ENCODE measurements at places on chromosomes 13 and 19.
A peak's percentile ranks its signal among the peaks of the same experiment; 100 is the strongest.

- peak; percentile 55 for DNase-seq
These were observed 997 bp upstream of the SAMD4B start for GRCh38 chr19:39341129-39341718.

GRCh38 chr13:51064753-51065152, 46.3 kb downstream of the C13orf42 start:
- no peak for DNase-seq

DNA sequence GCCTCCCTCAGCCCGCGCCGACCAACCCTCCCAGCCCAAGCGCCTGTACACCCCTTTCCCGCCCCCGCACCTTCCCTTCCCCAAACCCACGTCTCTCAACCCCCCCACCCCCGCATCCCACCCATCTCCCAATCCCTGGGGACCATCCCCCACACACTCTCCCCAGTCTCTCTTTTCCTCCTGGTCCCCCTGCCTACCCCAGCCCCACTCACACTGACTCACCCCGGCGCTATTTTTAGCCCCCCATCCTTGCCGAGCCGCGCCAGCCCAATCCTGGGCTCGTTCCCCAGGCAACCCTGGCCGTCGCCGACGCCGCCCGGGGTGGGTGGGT, 11.7 kb downstream of the CIC start:
- no peak for DNase-seq

- peak; percentile 44 for DNase-seq
These were observed 4.2 kb upstream of the DAND5 start for GRCh38 chr19:12965017-12965811.

- DNase-seq, result no peak
These were observed 41.2 kb downstream of the STARD13 start for GRCh38 chr13:33244210-33244906.

- no peak for DNase-seq
These were observed 140.0 kb downstream of the DACH1 start for GRCh38 chr13:71727042-71727441.

DNA sequence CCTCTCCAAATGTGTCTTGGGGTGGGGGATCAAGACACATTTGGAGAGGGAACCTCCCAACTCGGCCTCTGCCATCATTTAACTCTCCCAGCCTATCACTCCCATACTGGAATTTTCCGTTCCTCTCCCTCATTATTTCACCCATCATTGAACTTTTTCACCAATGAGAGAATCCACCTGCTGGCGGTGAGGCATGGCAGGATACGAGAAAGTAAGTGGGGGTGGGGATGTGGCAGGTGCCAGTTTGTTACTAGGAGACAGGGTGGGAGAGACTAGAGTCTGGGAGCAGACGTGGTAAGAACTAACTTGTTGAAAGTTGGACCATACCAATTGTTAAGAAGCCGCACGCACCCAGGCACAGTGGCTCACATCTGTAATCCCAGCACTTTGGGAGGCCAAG, 6.9 kb downstream of the GIPR start:
- peak; percentile 16 for DNase-seq

DNA sequence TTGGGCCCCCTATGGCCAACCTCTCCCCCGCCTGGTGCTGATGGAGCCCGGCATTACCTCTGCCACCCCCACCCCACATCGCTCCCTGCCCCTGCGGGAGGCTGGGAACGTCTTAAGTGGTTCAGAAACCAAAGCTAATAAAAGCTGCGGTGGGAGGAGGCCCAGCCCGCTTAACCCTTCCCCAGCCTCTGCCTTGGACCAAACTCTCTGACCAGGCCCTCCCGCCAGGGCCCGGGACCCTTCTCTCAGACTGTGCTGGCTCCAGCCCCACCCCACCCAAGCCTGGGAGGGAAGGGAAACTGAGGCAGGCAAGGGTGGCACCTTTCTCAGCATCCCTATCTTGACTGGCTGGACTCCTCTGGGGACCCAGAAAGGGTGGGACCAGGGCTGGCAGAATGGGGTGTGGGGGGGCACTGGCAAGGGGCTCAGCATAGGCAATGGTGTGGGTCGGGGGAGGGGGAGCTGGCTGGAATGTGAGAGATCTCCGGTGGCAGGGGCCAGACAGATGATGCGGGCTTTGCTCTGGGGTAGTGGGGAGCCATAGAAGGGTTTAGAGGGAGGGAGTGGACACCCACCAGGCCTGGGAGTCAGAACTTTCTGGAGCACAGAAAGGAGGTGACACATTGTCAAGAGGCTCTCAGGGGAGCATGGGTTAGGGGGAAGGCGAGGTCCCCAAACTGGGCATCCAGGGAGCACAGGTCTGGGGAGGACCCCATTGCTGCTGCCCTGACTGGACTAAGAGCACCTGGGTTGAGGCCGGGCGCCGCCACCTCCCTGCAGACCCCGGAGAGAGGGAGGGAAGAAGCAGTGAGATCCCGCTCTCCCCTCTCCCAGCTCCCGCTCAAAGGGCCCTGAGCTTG, 21.9 kb downstream of the SMIM24 start:
- DNase-seq, result no peak
